ENCODE measurements at places on chromosomes 16 and 17. TPM values are rescaled to one million over a fixed set of nuclear protein-coding genes. Genes with fewer than 3 reads are reported as not detected.
A peak's percentile ranks its signal among the peaks of the same experiment; 100 is the strongest.

TMC6 gene
- 50.0 TPM for polyA plus RNA-seq

GRCh38 chr17:56994009-56994792 lies 16.3 kb downstream of the SCPEP1 start:
- H3K36me3 ChIP-seq = no peaks in the 10 kb centered on the region
- no peak for DNase-seq
- H3K4me3 ChIP-seq = no peak overlapping the region
- H3K27me3 ChIP-seq = no peaks in the 10 kb centered on the region

DNA sequence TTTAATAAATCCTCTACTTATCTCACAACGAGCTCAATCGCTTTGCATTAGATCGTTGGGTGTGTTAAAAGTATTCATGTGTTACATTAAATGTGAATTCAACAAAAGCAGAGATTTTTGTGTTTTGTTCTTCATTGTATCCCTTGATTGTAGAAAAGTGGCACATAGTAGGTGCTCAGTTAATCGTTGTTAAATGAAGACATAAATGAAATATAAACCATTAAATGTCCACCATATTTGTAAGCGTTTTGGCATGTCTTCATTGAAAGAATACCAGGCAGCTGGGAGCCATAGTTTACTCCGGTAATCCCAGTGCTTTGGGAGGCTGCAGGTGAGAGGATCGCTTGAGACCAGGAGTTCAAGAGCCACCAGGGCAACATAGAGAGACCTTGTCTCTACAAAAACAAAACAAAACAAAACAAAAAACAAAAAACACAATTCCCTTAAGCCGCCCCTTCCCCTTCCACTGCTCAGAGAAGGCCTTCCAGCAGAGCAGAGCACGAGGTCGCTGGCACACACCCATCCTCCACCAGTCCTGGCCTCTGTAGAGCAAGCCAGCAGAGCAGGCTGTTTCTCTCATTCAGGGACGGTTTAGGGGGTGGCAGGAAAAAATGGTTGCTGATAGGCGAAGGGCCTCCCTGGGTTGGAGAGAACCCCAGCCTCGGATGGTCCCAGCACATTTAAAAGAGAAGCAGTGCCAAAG lies 673 bp upstream of the CHD9 start:
- peaks cover 34% of the 10 kb centered on the region for H3K4me1 ChIP-seq
- peaks cover 7% of the 10 kb centered on the region for H3K36me3 ChIP-seq
- H3K27ac ChIP-seq = peak overlapping the region; percentile 86

DNA sequence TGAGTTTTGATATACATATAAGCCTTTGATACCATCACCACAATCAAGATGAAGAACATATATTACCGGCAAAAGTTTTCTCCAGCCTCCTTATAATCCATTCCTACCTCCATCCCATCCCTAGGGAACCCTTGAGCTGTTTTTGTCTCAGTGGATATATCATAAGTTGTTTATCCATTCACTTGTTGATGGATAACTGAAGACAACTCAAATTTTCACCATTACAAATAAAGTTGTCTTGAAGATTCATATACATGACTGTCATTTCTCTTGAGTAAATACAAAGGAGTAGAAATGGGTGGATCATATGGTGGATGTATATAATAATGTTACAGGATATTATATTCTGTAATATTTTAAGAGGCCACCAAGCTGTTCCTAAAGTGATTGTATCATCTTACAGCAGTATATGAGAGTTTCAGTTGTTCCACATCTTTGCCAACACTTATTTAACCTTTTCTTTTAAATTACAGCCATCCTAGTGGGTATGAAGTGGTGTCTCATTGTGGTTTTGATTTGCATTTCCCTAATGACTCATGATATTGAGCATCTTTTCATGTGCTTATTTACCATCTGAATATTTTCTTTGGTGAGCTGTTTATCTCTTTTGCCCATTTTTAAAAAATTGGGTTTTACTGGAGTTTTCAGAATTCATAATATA lies 17.4 kb downstream of the NF1 start:
- H3K36me3 ChIP-seq = no peaks in the 10 kb centered on the region
- no peak overlapping the region for H3K27ac ChIP-seq
- no peak for DNase-seq
- peaks cover 5% of the 10 kb centered on the region for H3K4me1 ChIP-seq
- no peaks in the 10 kb centered on the region for H3K27me3 ChIP-seq
- H3K4me3 ChIP-seq = no peak overlapping the region

GRCh38 chr17:57939797-57940196 lies 15.4 kb downstream of the CUEDC1 start:
- no peak overlapping the region for H3K27ac ChIP-seq
- H3K27me3 ChIP-seq = no peaks in the 10 kb centered on the region
- DNase-seq = no peak
- peaks cover 27% of the 10 kb centered on the region for H3K4me1 ChIP-seq
- H3K36me3 ChIP-seq = peaks cover 3% of the 10 kb centered on the region

- H3K4me1 ChIP-seq = no peaks in the 10 kb centered on the region
- H3K36me3 ChIP-seq = no peaks in the 10 kb centered on the region
- no peak for DNase-seq
- no peaks in the 10 kb centered on the region for H3K27me3 ChIP-seq
- H3K4me3 ChIP-seq = no peak overlapping the region
Measured at GRCh38 chr16:57498031-57498430, 11.7 kb upstream of the DOK4 start.

DNA sequence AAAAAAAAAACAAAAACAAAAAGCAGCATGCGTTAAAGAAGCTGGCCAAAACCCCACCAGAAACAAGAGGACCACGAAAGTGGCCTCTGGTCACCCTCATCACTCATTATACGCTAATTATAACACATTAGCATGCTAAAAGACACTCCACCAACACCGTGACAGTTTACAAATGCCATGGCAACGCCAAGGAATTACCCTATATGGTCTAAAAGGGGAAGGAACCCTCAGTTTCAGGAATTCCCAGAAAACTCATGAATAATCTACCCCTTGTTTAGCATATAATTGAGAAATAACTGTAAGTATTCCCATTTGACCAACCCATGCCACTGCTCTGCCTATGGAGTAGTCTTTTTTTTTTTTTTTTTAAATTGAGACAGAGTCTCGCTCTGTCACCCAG lies 77.6 kb downstream of the EMP2 start:
- no peak overlapping the region for H3K4me3 ChIP-seq
- no peaks in the 10 kb centered on the region for H3K36me3 ChIP-seq
- no peak overlapping the region for H3K27ac ChIP-seq

MKS1 gene
- 12.2 TPM for polyA plus RNA-seq
